Fibroblast of skin of left biceps (primary cell): ENCODE measurements at places on chromosomes 2 and 18.

GRCh38 chr2:99861376-99861760, 281.0 kb downstream of the AFF3 start:
- DNase-seq, result no peak

- DNase-seq, result no peak
These were observed 213.0 kb upstream of the HAAO start for GRCh38 chr2:43005245-43005974.

- no peak for DNase-seq
These were observed 22.6 kb upstream of the CYP1B1 start for GRCh38 chr2:38098421-38099098.

GRCh38 chr18:69838620-69839411, 108.9 kb downstream of the CD226 start:
- no peak for DNase-seq

DNA sequence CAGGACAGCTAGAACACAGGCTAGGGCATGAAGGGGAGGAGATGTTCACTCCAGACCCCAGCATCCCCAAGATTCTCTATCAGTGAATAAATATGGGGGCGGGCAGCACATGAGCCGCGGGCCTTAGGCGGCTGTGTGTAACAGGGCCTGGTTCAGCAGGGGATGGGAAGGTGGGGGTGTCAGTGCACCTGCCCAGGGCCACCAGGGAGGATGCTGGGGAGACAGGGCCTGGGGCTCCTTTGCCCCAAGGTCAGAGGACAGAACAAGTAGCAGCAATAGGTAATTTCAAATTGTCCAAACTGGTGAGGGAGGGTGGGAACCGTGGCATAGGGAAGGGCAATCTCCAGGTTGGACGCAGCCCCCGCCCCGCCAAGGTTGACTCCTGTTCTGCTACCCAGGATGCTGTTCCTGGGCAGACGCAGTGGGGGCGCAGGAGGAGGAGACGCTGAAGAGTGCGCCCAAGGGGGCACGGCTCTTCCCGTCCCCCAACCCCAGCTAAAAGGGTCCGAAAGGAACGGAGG, 16.2 kb downstream of the CYP26B1 start:
- no peak for DNase-seq

DNA sequence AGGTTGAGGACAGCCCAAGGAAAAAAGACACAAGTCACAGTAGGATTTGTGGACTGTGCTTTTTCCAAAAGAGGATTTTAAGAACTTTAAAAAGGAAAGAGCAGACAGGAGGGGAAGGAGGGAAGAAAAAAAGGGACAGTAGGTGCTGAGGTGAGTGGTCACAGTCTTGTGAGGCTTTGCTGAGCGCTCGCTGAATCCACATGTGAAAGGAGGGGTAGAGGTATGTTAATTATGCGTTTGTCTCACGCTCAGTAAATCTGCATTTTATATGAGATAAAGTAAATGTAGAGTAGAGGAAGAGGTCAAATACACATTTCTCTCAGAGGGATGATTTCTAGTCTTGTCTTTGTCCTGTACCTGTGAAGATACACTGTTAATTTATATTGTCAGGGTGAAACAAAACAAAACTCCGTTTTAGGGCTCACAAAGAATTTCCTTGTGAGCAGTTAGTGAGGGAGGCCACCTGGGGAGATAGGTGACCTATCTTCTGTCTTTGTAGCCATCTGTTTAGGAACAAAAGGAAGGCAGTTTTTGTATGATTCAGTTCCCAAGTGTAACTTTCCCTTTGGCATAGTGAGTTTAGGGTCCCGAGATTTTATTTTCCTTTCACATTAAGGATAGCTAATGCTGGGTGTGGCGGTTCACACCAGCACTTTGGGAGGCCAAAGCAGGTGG, 25.3 kb downstream of the GNAL start:
- DNase-seq, result no peak

DNA sequence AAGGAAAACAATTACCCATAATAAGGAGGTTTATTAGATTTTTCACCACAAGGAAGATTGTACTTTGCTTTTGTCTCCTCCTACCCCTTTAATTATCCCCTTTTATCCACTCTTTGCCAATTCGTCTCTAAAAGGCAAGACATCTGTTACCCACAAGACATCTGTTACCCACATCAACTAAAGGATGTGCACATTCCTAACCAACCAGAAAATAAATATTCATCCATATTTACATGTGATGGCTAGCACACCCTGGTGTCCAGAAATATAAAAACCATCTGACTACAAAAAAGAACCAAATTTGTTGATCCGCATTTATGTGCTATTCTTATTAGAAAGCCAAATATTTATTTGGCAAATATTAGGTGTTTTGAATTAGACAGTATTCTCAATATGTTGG, 35.7 kb downstream of the ACVR1C start:
- no peak for DNase-seq

DNA sequence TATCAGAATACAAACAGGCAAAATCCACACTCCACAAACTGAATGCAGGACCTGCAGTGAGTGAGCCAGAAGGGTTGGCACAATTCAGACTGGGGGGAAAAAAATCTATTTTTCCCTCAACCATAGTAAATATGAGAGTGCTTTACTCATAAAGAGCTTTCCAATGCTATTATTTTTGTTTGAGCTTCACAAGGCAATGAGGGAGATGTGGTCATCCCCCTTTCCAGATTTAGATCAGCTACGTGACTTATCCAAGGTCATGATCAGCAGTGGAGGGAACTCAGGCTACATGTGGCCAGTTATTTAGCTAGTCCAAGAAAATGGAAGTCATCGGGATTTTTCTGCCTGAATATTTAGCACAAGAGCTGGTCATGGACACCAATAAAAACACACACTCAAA, 120.4 kb upstream of the KLF7 start:
- DNase-seq, result no peak
